ENCODE measurements at places on chromosomes 12 and 14.

DNA sequence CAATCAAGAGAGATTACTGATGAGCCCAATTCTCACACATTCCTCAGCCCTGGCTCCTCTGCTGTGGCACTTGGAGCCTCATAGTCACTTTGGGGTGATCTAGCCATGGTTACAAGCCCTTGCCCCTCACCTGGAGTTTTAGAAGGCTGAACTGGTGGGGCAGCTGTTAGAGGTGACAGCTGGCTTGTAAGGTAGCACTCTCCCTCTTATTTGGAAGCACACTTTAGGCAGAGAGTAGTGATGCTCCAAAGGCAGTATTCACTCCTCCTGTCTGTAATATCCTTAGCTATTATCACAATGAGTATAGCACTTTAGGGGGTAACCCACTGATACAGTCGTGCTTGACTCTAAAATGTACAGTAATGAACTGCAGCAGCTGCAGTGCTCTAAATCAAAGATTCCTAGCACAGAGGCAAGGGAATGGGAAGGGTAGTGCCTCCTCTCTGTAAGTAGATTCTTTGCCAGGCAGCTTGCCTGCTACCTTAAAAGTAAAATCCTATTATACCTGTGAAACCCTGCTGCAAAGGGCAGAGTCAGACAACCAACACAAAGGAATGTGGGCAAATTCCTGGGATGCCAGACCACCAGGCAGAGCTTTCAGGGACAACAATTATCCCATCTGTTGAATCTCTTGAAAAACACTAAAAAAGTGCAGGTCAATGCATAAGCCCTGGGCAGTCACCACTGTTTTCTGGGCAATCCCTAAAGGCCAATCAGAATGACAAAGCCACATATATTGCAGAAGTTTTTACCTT, 336.3 kb downstream of the NOVA1 start:
- no peak for DNase-seq

DNA sequence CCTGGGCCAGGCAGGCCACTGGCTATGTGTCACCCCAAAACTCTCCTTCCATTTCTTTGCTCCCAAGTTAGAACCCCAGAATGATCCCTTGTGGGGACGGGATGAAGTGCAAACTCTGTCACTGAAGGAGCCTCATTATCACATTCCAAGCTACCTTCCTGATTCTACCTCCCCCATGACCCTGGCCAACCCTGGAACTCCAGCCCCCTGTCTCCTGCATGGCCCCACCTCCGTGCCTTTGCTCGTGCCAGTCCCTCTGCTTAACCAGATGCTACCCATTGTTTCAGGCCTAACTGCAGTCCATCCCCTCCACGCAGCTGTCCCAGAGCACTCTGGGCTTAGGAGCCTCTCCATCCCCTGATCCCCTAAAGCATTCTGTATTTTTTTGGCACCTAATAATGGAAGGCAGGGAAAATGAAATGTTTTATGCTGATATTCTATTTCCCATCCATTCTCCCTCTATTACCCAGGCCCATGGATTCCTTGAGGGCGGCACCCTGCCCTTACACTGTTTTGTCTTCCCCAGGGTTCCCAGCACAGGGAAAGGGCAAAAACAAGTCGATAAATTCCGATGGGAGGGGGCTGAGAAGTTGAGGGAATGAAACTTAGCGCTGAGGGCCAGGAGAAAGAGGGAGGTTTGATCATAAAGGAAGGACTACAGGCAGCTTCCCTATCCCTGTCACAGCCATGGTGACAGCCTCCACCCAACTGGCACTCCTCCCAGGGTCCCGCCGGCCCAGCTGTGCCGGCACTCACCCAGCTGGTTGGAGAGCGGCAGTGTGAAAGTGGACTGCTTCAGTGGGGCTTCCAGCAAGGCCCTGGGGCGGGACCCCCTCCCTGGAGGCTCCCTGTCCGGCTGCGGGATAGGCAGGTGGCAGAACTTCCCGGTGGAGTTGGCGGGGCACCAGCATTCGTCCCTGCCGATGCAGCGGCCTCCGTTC, 58.1 kb downstream of the ISCA2 start:
- DNase-seq, result no peak

GRCh38 chr12:106113042-106113441, 25.7 kb downstream of the NUAK1 start:
- DNase-seq, result no peak

DNA sequence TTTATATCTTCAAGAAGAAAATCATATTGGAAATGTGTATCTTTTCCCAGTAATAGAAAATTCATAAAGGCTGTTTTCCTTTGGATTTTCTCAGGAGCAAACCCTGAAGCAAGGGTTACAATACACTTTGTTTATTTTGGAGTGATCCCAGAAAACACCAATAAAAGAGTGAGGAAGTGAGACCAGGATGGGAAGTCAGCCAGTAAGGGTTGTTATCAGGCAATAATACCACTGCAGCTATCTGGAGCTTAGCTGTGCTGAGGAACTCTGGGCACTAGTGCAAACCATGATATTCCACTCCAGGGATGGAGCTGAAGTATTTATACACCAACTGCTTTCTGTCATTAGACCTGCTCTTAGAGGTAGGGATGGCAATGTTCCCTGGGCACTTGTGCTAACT, 1002.3 kb downstream of the FLRT2 start:
- DNase-seq, result no peak

DNA sequence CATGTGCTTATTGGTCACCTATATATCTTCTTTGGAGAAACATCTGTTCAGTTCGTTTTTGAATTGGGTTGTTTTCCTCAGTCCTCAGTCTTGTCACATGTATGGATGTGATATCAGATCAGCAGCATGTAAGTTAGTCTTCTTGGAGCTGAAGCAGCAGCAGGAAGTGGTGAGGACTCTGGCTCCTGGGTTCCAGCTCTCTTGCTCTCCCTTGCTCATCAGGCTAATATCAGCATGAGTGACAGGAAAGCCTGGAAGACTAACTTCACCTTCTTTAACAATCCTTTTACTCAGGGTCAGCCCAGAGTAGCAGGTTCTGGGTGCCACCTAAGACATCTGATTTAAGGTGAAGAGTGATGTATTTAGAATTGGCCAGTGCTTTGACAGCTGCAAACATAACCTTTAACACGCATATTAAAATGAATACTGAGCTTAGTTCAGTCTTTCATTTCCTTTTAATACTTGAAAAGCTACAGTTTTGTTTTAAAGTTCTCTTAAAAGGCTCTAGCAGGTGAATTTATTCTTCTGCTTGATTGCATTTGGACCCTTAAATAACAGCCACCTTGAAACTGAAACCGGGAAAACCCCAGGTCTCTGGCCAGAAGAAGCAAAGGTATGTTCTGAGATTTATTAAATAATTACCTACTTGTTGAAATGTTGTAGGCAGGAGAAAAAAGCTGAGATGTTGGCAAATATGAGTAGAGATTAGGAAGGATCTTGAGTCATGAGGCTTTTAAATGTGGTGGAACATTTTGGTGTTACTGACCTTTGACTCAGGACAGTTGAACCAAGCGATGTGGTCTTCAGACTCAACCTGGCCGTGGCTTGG, 54.3 kb downstream of the DRAM1 start:
- DNase-seq, result no peak

DNA sequence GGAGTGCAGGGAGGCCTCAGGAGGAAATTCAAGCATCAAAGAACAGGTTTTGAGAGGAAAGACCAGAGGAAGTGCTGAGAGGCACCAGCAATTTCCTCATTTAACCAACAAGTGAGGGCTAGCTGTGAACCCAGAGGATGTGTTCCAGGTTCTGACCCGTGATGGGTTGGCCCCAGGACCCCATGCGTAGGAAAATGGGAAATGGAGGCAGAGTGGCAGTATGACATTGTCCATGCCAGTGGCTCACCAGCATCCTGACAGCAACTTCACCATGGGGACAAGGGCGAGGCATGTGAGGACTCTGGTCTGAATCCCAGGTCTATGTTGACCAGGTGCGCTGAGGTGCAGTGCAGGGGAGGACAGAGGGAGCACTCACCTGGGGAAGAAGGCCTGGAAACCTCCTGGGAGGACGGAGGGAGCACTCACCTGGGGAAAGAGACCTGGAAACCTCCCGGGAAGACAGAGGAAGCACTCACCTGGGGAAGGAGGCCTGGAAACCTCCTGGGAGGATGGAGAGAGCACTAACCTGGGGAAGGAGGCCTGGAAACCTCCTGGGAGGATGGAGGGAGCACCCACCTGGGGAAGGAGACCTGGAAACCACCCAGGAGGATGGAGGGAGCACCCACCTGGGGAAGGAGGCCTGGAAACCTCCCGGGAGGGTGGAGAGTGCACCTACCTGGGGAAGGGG, 6.7 kb upstream of the CACNA2D4 start:
- no peak for DNase-seq

DNA sequence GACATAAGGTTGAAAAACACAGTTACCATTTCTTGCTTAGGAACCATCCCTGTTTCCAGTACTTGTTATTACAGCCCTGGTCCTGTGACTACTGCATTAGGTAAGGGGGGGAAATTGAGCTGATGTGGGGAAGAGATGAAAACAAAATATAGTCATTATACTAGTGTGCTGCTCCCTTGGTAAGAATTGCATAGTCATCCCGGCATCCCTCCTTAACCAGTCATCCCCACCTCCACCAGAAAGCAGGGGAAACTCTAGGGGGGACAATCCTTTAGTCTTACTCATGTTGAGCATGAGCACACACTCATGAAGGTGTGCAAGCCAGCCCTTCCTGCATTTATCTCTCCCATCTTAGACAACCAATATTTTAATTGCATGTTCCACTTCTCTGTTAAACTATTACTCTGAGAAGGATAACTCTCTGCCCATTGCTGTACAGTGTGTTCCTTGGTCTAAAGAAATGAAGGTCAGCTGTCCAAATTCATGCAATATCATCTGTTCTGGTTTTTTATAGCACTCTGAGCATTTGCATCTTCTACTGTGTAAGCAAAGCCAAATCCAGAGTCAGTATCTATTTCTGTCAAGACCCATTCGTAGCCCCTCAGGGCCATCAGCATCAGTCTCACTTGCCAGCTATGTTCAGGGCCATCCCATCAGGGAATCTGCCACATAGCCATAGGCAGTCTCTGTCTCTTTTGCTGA, 46.8 kb downstream of the TMEM30B start:
- DNase-seq, result no peak

- DNase-seq, result no peak
Observed at GRCh38 chr14:51807356-51807755, 53.1 kb upstream of the GNG2 start.

DNA sequence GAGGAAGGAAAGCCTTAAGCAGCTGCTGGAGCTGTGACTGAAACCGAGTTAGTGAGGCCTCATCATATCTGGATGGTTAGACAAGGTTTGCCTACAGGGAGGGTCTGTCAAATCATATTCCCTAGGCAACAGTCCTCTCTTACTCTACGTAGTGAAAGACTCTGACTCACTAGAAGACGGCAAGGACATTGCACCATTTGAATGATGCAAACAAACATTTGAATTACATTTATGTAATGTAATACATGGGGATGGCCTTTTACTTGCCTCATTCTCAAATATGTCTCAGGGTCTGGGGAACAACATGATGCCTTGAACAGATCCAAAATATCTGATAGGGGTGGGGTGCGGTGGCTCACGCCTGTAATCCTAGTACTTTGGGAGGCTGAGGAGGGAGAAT, 29.8 kb upstream of the STRAP start:
- DNase-seq, result no peak

DNA sequence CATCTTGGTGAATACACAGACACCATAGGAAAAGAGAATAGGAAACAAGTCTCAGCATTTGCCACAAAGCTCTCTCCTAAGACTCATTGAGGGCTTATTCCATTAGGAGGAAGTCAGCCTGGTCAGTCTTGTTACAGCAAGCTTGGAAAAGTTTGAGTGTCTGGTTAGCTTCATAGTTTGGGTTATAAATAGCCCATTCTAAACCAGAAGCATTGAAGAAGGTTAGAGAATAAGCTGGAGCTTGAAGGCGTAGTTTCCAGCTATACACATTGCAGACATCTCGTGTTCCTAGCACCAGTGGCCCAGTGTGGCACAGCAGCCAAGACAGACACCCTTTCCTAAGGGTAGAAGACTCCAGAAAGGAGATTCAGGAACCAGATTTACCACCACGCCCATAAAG, 168.8 kb upstream of the RBM19 start:
- no peak for DNase-seq

- DNase-seq, result no peak
Observed at GRCh38 chr12:109455706-109456105, 21.4 kb downstream of the KCTD10 start.

Data from NCI-H1436 treated with DMSO at 0.1 percent for 48 hours (cell line).